Ascending aorta (tissue), 2 donors: ENCODE measurements at places on chromosomes 2 and 18.

GRCh38 chr2:203328760-203329540, 756 bp downstream of the ABI2 start:
- no peak for DNase-seq
- no peaks in the 10 kb centered on the region for H3K27me3 ChIP-seq
- no peaks in the 10 kb centered on the region for H3K36me3 ChIP-seq
- H3K4me1 ChIP-seq, result no peaks in the 10 kb centered on the region

DNA sequence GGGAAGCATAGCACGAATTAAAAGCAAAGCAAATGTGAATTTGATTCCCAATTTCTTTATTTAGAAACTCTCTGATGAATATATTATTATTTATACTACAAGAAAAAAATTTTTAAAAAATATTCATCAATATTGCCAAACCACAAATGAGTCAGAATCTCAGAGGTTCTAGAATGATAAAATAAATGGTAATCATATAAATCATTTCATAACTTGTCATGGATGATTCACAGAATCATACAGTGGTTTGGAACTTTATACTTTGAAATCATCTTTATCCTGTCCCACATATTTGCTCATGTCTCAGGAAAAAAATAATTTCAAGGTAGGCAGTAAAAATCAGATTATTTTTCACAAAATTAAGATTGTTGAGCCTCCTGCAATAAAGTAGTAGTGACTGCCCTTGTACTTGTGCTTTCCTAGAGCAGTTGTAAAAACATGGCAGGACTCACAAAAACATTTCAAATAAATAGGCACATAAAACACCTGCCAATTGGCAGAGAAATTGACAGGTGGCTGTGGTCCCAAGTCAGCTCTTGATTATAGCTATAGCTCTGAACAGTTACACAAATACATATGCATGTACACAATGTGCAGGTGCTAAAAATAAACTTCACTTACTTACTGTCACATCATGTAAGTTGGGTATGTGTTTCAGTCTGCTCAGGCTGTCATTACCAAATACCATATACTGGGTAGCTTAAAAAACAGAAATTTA, 273.9 kb upstream of the SESTD1 start:
- no peak overlapping the region for H3K4me3 ChIP-seq
- no peak overlapping the region for H3K27ac ChIP-seq
- DNase-seq, result no peak
- no peaks in the 10 kb centered on the region for H3K4me1 ChIP-seq
- H3K36me3 ChIP-seq, result no peaks in the 10 kb centered on the region

GRCh38 chr2:217837530-217837929, 165.3 kb downstream of the TNS1 start:
- no peak for DNase-seq
- H3K4me3 ChIP-seq, result no peak overlapping the region
- no peaks in the 10 kb centered on the region for H3K27me3 ChIP-seq
- H3K36me3 ChIP-seq, result peaks cover 93% of the 10 kb centered on the region

DNA sequence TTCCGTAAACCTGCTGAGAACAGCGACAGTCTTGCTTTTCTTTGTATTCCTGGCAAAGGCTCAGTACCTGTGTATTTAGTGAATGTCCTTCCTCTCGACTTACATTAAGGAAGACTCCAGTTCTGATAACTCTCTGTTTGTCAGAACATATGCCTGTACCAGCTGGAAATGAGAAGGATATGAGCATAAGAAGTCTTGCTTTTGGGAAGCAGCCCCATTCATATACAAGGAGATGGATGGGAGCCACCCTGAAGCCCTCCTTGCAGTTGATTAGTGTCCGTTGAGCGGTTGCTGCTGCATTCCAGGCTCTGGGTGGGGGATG, 59.8 kb downstream of the SH3BP4 start:
- H3K27ac ChIP-seq, result no peak overlapping the region
- H3K36me3 ChIP-seq, result no peaks in the 10 kb centered on the region
- no peaks in the 10 kb centered on the region for H3K27me3 ChIP-seq
- DNase-seq, result no peak
- no peaks in the 10 kb centered on the region for H3K4me1 ChIP-seq
- H3K4me3 ChIP-seq, result no peak overlapping the region

DNA sequence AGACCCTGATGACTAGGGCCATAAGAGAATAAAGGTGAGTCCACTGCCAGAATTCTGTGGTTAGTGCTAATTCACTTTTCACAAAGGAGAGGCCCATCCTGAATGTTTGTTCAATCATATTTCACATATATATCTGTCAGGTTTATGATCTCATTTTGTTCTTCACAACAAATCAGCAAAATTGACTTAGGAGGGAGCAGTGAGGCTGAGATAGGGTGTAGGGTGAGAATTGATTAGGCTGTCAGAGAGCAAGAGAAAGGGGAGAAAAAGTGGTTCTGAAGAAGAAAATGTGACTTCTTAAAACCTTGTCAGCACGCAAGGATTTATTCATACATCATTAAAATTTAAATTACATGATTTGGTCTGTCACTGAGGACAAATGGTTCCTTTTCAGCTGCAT, 117.7 kb downstream of the FHOD3 start:
- peaks cover 3% of the 10 kb centered on the region for H3K4me1 ChIP-seq
- no peak for DNase-seq

GRCh38 chr2:174085781-174086180, 120.6 kb upstream of the SP3 start:
- no peaks in the 10 kb centered on the region for H3K4me1 ChIP-seq
- H3K36me3 ChIP-seq, result no peaks in the 10 kb centered on the region
- no peak overlapping the region for H3K27ac ChIP-seq
- H3K27me3 ChIP-seq, result no peaks in the 10 kb centered on the region
- no peak overlapping the region for H3K4me3 ChIP-seq

DNA sequence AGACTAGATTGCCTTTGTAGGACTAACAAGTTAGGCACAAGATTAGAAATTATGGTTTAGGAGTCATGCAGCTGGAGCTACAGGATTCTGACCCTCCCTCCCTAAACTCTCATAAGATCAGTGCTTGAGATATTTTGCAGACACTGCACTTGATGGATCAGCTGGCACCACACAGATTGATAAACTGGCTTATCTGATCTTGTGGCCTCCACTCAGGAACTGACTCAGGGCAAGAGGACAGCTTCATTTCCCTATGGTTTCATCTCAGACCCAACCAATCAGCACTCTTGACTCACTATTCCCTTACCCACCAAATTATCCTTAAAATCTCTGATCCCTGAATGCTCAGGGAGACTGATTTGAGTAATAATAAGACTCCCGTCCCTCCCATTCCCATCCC, 152.3 kb downstream of the DIS3L2 start:
- H3K27ac ChIP-seq, result no peak overlapping the region
- no peak for DNase-seq
- no peaks in the 10 kb centered on the region for H3K27me3 ChIP-seq

DNA sequence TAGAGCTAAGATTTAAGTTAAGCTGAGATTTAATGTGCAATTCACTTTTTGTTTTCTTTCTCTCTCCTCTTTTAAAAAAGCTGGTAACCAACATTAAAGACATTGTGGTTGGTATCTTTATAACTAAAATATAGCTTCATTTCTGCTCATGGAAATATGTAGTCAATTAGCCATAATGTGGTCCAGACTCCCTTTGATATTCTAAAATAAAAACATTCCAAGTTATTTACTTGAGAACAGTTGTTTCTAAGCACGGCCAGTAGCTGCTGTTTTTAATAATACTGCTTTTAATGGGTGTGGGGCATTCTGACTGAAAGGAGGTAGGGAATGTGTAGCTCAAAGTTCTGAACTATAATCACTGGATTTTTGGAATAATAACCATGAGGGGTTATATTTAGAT, 183.3 kb upstream of the FBXO11 start:
- H3K4me3 ChIP-seq, result no peak overlapping the region
- no peaks in the 10 kb centered on the region for H3K27me3 ChIP-seq
- no peak for DNase-seq
- H3K4me1 ChIP-seq, result no peaks in the 10 kb centered on the region
- H3K36me3 ChIP-seq, result no peaks in the 10 kb centered on the region

DNA sequence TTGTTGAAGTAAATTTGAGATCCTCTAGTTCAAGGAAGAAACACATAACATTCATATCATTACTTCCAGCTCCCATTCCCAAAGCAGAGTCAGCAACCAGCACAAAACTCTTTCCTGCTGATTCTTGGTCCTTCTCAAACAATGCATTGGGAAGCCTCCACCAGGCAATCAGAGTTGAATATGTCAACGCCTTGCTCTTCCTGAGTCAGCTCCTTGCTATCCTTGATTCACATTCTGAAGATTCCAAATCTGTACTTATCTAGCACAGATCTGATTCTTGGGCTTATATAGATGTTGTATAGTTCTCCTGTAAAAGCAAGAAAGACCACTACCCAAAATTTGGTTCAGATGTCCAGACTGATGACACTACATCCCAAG, 29.6 kb downstream of the CFAP210 start:
- H3K27ac ChIP-seq, result no peak overlapping the region
- no peak overlapping the region for H3K4me3 ChIP-seq
- no peak for DNase-seq
- no peaks in the 10 kb centered on the region for H3K4me1 ChIP-seq
- no peaks in the 10 kb centered on the region for H3K36me3 ChIP-seq

DNA sequence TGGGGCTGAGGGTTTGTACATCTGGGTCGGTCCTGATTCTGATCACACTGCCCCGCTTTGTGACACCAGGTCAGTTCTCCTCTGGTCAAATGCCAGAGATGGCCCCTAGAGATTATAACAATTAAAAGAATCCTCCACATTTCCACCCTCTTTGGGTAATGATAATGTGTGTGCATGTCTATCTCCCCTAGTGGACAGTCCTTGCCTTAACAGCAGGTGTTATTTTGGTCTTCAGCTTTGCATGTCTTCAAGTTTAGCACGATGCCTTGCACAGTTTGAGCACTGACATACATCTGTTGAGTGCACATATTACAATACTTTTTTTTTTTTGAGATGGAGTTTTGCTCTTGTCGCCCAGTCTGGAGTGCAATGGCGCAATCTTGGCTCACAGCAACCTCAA, 25.7 kb upstream of the COX7A2L start:
- no peak overlapping the region for H3K27ac ChIP-seq
- H3K27me3 ChIP-seq, result no peaks in the 10 kb centered on the region
- H3K36me3 ChIP-seq, result no peaks in the 10 kb centered on the region
- no peak for DNase-seq

- no peaks in the 10 kb centered on the region for H3K36me3 ChIP-seq
- no peak overlapping the region for H3K27ac ChIP-seq
- no peaks in the 10 kb centered on the region for H3K27me3 ChIP-seq
- H3K4me1 ChIP-seq, result no peaks in the 10 kb centered on the region
Observed at GRCh38 chr2:236254001-236254400, 10.2 kb downstream of the ASB18 start.

DNA sequence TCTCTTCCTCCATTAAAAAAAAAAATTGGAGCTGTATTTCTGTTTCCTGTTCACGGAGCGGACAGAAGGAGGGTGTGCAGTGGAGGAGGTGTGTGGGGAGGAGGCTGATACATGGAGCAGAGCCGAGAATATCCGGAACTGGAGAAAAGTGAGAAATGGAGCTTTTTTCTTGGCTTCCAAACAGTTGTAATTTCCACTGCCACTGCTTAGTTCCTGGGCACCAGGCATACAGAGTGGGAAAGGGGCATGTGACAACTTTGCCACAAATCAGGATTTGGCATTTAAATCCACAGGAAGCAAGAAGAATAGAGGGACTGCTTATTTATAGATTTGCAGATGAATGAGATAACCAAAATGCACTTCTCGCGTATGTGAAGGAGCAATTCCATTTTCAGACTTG, 71.2 kb downstream of the BCL11A start:
- H3K4me1 ChIP-seq, result no peaks in the 10 kb centered on the region
- peak; percentile 22 for DNase-seq
- H3K36me3 ChIP-seq, result no peaks in the 10 kb centered on the region
- H3K27ac ChIP-seq, result no peak overlapping the region

- no peak overlapping the region for H3K27ac ChIP-seq
- H3K27me3 ChIP-seq, result no peaks in the 10 kb centered on the region
- H3K4me3 ChIP-seq, result no peak overlapping the region
- DNase-seq, result no peak
- H3K4me1 ChIP-seq, result no peaks in the 10 kb centered on the region
- no peaks in the 10 kb centered on the region for H3K36me3 ChIP-seq
Observed at GRCh38 chr2:151113318-151113717, 148.3 kb downstream of the RBM43 start.

DNA sequence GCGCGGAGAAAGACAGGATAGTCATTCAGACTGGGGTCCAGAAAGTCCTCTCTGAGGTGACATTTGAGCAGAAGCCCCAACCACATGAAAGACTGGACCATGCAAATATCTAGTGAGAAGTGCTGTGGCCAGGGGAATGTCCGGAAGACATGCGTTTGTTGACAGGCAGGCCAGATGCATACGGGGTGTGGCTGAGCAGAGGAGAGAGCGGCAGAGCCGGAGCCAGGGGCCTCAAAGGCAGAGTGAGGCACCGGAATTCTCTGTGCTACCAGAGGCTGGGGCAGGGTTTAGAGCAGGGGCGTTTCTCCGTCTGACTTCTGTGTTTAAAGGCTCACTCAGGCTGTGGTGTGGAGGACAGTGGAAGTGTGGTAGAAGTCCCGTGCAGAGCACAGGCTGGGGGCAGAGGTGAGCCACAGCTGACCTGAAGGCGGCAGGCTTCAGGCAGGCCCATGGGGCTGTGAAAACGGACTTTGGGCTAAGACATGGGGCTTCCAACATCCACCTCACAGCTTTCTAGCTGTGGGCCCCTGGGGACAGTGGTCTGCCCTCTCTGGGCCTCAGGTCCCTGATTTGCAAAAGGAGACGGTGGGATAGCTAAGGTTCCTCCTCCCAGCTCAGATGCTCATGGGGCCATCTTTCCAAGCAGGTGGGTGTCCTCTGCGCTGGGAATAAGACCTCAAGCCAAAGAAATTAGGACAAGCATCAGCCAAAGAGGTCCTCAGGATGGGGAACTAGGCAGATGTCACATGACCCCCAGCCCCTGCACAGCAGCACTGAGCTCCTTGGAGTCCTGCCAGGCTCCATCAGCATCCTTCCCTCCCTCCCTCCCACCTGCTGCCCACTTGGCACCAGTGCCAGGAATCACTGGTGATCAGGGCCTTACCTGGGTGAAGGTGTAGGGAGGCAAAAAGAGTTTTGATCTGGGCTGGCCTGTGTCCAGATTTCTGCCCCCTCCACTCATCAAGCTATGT, 11.2 kb downstream of the RUFY4 start:
- H3K4me3 ChIP-seq, result no peak overlapping the region
- no peaks in the 10 kb centered on the region for H3K4me1 ChIP-seq
- no peak for DNase-seq

GRCh38 chr2:43950383-43951008, 45.3 kb downstream of the LRPPRC start:
- no peaks in the 10 kb centered on the region for H3K4me1 ChIP-seq
- no peaks in the 10 kb centered on the region for H3K27me3 ChIP-seq
- H3K4me3 ChIP-seq, result no peak overlapping the region
- H3K36me3 ChIP-seq, result peaks cover 51% of the 10 kb centered on the region
- DNase-seq, result no peak

DNA sequence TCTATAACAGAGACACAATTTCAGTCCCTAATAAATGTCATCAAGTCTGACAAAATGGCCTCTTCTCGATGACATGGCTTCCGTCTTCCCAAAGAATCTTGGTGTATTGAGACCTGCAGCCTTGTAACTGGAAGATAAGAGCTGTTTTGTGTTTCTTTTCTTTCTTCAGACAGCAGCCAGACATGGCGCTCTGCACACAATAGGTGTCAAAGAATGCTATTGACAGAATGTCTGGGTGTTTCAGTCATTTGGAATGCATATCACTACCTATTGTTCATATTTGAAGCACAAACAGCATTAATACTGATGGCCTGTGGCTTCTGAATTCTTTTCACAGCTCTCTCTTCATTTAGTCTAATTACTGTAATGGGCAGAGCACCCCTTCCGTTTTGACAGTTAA, 344.8 kb downstream of the RPRM start:
- H3K36me3 ChIP-seq, result no peaks in the 10 kb centered on the region
- no peak for DNase-seq
- no peak overlapping the region for H3K27ac ChIP-seq
- no peak overlapping the region for H3K4me3 ChIP-seq
- no peaks in the 10 kb centered on the region for H3K27me3 ChIP-seq
- H3K4me1 ChIP-seq, result no peaks in the 10 kb centered on the region
